Erythroblast (primary cell): ENCODE measurements at places on chromosomes 6 and 20.

DNA sequence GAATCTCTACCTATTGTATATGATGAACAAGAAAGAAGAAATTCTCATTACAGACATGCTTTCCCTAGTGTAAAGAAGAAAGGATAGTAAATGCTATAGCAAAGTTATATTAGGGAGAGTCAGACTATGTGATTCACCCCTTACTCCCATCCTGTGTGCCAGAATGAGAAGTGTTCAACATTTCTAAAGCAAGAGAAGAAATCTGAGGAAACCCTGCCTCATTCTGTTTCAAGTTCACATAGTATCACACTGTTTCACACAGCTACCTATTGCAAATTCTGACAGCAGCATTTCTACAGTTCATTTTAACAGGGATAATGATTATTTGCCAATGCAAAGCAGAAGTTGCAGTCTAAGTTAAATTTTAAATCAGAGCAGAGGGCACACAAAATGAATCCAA, 267.2 kb upstream of the TCF21 start:
- no peak for DNase-seq

- no peak for DNase-seq
These were observed 191.3 kb upstream of the MYLIP start for GRCh38 chr6:15937602-15938001.

DNA sequence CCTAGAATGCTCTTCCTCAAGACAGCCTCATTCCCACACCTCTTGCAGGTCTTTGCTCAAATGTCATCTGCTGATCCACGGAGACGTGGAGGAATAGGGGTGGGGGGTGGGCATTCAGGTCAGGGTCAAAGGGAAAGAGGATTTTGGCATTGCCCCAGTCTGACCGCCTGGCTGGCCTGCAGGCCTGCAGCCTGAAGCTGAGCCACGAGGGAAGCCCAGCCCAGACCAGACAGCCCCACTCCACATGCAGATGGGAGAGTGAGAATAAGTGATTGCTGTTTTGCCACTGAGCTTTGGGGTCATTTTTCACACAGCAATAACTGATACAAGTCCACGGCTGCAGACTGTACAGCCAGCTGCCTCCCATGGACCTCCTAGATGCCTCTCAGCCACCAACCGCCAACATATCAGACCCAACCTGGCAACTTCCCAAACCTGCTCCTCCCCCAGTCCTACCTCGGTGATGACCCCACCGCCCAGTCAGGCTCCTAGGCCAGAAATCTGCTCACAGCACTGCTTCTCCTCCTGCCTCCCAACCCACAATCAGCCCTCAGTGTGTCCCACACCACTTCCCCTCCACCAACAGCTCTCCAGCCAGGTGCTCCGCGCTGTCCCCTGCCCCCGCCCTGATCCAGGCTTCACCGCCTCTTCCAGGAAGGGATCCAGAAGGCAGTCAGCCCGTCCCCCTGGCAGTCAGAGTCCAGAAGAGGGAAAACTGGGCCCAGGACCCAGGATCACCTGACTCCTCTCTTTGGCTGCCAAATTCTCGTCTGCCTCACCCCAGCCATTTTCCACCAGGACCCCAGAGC, 14.0 kb downstream of the KIAA1755 start:
- no peak for DNase-seq

- DNase-seq, result peak; percentile 4
These were observed 49.0 kb downstream of the SCAF8 start for GRCh38 chr6:154782193-154782592.

DNA sequence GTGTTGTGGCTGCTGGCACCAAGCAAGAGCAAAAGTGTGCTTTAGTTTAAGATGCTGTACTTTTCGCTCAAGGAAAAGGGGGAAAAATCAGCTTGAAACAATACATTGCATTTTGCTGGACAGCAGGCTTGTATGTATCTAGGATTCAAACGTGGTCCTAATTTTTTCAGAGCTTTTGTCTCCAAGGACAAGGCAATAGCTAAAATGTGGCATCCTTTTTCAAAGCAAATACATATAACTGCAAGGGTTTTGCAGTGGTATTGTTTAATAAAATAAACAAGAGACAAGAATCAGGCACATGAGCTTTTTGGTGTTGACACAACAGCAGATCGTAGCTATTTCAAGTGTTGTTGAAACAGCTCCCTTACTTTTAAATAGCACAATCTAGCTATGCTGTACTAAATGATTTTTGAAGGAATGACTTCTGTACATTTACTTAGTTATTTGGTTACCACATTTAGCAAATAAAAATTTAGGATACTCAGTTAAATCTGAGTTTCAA, 137.0 kb upstream of the HEY2 start:
- no peak for DNase-seq

DNA sequence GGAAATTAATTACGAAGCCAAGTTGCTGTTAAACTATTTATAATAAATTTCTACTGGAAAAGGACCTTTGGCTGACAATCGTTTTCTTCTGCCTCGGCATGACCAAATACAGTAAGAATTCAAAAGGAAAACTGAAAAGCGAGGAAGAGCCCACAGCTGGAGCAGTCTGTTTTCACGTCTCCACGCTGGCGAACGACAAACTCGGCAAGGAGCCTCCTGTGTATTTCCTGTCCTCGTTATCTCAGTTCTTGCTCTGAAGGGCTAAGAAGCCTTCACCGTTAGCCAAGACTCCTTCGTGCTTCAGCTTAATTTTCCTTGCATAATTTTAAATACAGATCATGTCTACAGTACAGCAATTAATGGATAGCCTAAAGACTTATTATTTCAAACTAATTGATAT, 214.3 kb upstream of the PLCB4 start:
- DNase-seq, result no peak

GRCh38 chr6:142822842-142823241, 122.1 kb downstream of the HIVEP2 start:
- peak; percentile 21 for DNase-seq

GRCh38 chr6:115838763-115839401, 221.8 kb downstream of the FRK start:
- DNase-seq, result peak; percentile 54

- DNase-seq, result no peak
These were observed 3.3 kb downstream of the PLCB4 start for GRCh38 chr20:9071976-9072726.

GRCh38 chr6:12751694-12752325, 35.2 kb downstream of the PHACTR1 start:
- DNase-seq, result peak; percentile 47

DNA sequence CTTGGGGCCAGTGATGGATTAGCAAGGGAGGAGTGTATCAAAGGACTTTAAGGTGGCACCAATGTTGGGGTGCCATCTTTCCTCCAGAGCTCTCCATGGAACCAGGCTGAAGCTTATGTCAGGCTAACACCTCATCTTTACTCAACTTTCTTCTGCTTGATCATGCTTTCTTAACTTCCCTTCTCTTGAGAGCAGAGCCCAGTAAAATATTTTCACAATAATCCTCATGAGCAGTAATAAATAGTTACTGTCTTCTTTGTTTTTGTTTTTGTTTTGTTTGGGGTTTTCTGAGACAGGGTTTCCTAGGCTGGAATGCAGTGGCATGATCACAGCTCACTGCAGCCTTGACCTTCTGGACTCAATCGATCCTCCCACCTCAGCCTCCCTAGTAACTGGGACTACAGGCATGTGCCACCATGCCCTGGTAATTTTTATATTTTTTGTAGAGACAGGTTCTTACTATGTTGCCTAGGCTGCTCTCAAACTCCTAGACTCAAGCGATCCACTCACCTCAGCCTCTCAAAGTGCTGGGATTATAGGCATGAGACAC, 127.9 kb upstream of the TOP1 start:
- no peak for DNase-seq

- peak; percentile 77 for DNase-seq
These were observed 807 bp downstream of the LKAAEAR1 start for GRCh38 chr20:64083378-64083803.

DNA sequence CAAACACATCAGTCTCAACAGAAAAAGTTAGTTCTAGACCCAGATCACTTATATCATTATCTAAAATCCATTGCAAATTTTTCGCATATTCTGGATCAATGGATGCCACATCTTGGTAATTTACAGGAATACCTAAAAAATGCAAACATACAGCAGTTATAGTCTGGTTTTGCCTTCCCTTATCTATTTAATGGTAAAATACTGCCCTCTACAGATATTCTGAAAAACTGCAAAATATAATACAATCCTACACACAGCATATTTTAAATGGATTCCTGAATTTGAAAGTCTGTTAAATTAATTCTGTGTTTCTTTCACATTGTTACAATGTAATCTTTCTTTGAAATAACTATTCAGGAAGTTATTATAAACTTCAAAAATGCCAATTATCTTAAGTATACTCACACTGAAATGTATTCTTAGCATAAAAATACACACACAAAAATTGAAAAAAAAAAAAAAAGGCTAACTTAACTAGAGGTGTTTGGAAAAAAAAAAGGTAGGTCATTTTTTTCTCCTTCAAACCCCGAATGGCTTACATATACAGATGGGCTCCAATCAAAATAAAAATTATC, 88.4 kb downstream of the HACE1 start:
- peak; percentile 41 for DNase-seq
